NCI-H2029 treated with DMSO at 0.1 percent for 48 hours (cell line): ENCODE measurements at places on chromosomes 12 and 14.

DNA sequence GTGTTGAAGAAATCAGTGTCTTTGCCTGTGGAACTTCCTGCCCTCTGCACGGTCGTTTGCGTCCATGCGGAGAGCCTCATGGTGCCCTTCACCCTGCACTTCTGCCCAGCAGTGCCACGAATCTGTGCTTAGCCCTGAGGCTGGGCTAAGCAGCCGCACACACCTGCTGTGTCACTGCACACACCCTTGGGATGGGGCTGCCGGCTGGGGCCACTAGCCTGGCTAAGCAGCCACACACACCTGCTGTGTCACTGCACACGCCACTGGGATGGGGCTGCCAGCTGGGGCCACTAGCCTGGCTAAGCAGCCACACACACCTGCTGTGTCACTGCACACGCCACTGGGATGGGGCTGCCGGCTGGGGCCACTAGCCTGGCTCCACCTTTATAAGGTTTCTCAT lies 188.5 kb downstream of the KIF26A start:
- no peak for DNase-seq

DNA sequence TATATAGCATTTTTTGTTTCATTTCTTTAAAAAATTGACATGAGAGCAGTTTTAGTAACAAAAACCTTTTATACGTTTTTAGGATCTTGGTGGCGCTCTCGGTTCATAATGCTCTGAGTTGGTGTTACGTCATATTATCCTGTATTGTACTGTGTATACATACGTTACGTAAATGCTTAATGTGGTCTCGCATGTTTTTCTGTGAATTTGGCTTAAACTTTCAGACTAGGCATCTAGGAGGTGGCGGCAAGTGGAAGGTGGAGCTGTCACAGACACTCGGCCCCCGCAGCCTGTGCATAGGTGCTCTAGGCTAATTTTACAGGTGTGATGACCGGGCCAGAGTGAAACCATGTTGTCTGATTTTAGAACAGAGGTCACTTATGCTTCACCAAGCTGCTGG lies 60.0 kb downstream of the PPP2R5C start:
- no peak for DNase-seq

GRCh38 chr14:93655078-93655750 lies 133.1 kb downstream of the PRIMA1 start:
- no peak for DNase-seq

GRCh38 chr14:104826861-104827176 lies 25.9 kb downstream of the ZBTB42 start:
- DNase-seq = no peak

DNA sequence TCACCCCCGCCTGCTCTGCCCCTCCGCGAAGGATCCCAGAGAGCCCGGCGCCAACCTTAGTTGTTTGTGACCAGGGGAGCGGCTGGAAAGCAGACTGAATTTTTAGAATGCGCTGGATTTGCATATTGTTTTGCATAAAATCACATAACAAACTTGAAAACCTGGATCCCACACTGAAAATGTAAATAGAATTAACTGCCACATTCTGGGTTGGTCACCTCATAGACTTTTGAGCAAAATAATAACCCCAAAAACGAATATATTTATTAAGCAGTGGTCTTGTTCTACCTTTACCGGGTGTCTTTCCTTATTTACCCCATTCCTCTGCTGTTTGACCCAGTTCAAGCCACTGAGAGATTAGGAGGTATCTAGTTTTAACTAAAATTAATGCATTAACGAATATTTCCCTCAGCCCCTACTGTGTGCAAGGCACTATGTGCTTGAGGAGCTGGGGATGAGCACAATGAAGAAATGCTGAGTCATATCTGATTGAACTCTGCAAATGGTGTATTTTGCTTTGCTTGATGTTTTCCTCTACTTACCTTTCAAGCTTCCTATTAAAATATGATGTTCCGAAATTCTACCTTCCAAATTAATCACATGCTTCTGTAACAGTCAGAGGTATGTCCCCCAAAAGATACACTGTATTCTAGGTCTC lies 438 bp upstream of the EGLN3 start:
- no peak for DNase-seq

- peak; percentile 35 for DNase-seq
Observed at GRCh38 chr12:75960086-75960910, 71.3 kb downstream of the PHLDA1 start.

DNA sequence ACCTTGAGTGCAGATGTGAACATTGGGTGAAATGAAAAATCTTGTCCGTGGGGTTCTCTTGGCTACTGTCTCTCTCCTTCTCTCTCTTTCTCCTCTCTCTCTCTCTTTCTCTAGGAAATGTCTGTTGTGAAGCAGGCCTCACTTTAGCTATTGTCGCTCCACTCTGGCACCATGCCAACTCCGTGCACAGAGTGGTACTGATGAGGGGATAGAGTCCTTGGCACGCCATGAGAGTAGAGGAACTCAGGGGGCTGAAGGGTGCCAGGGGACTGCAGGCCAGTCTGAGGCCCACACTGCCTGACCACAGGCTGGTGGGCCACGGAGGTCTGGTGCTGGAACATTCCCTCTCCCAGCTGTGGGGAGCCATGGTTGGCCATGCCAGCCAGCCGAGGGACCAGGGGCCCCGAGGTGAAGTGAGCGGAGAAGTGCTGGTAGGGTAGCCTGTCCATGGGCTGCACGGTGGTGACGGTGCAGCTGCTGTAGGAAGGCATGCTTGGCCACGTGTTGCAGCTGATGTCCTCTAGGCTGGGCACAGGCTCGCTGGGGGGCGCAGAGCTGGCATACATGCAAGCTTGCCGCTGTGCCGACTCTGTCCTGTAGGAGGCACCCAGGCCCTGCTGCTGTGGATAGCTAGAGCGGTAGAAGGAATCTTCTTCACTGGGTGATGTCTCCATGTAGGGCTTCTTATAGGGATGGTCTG lies 50.4 kb downstream of the TBX5 start:
- DNase-seq = no peak

- no peak for DNase-seq
Observed at GRCh38 chr12:91877022-91877421, 268.6 kb downstream of the BTG1 start.

DNA sequence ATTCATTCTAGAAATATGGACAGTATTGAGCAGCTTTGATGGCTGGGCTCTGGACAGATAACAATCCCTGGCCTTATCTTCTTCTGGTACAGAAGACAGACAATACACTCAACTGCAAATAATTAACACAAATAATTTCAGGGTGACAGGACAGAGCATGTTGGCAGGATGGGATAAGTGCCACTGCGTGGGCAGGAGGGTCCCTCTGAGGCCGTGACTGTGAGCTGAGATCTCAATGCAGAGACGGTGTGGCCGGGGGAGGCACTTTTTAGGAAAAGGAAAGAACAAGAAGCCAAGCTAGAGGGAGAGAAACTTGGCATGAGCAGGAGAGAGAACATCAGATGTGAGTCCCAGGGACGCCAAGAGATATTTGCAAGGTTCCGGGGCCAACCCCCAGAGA lies 8.1 kb downstream of the SYNE3 start:
- no peak for DNase-seq

GRCh38 chr12:132108211-132108832 lies 35.8 kb downstream of the DDX51 start:
- no peak for DNase-seq

DNA sequence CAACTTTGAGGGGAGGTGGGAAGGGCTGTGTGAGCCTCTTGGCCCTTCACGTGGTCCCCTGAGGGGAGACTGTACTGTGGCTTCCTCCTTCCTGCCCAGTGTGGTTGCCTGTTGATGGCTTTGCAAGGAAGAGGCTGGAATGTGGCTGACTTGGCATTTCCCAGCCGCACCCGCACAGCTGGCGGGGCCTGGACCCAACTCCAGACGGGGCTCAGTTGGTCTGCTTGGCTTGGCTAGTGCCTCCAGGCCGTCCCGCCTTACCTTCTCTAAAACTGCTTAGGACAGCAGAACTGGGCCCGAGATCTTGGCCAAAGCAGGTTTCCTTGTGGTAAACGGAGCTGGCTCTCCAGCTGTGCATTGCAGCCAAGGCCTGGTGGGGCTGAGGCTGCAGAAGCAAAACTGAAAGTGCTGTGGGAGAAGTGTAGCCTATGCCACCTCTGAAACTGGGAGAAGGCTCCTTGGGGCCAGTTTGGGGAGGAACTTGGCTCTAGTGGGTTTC lies 139.5 kb downstream of the SMOC1 start:
- DNase-seq = no peak

DNA sequence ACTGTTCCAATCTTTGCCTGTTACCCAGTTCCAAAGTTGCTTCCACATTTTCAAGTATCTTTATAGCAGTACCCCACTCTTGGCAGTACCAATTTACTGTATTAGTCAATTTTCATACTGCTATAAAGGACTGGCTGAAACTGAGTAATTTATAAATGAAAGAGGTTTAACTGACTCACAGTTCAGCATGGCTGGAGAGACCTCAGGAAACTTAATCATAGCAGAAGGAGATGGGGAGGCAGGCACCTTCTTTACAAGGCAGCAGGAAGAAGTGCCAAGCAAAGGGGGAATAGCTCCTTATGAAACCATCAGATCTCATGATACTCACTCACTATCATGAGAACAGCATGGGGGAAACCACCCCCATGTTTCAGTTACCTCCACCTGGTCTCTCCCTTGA lies 215.0 kb downstream of the SNAPC1 start:
- DNase-seq = no peak

DNA sequence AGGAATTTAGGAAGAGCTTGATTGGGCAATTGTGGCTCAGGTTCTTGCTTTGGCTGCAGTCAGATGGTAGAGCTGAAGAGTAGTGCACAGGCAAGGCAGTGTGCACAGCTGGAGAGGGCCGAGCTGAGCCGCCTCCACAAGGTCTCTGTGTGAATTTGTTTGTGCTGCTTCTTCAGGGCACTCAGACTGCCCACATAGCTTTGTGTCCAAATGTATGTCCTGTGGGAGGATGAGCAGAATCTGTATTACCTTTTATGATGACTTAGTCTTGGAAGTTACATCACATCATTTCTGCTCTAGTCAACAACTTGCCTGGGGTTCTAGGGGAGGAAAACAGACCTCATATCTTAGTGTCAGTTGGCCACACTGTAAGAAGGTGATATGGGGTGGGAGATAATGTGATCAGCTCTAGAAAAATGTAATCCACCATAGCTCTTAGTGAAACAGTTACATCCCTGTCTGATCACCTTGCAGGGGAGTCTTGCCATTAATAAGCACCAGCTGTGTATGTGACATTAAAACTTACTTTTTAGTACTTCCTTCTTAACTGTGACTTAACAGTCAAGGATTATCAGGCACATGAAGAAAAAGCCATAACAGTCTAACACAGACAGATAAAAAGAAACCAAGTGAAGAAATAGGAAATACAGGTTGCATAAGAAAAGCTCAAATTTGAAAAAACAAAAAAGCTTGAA lies 53.4 kb downstream of the RCOR1 start:
- DNase-seq = no peak
